Suprapubic skin (tissue), 4 donors: ENCODE measurements at places on chromosomes 1 and 21.

DNA sequence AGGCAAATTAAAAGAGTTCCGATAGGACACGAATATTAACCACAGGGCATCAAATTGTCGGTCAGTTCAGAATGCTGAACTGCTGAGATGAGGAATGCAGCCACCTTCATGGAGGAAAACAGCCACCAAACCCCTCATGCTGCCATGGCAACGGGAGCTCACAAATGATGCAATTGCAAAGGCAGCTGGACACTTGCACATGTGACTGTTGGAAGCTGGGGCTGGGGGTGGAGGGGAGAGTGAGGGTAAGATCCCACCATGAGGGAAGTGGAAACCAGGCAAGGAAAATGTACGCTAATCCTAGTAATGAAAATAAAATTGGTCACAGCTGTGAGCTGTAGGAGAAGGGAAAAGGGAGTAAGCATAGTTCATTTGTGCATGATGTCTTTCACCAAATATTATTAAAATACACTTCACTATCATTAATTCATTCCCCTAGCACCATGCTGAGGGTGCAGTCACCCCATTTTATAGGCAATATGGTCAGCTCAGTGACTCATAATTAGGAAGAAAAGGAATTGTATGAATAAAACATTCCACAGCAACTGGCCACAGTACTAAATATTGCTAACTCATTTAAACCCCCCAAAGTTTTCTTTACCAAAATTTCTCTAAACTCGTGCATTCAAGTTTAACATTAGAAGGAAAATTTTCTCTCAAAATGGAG lies 15.3 kb downstream of the BECN2 start:
- DNase-seq: no peak
- H3K36me3 ChIP-seq: no peaks in the 10 kb centered on the region
- H3K4me3 ChIP-seq: no peak overlapping the region
- H3K27ac ChIP-seq: no peak overlapping the region
- no peaks in the 10 kb centered on the region for H3K4me1 ChIP-seq

- H3K4me3 ChIP-seq: peak overlapping the region; percentile 86
- H3K27ac ChIP-seq: peak overlapping the region; percentile 97
- H3K36me3 ChIP-seq: peaks cover 16% of the 10 kb centered on the region
- DNase-seq: peak; percentile 83
- H3K4me1 ChIP-seq: peaks cover 42% of the 10 kb centered on the region
- H3K27me3 ChIP-seq: no peaks in the 10 kb centered on the region
Observed at GRCh38 chr1:151326619-151327222, 495 bp downstream of the PI4KB start.

GRCh38 chr1:210531475-210532222 lies 202.9 kb downstream of the HHAT start:
- no peaks in the 10 kb centered on the region for H3K27me3 ChIP-seq
- no peaks in the 10 kb centered on the region for H3K36me3 ChIP-seq
- H3K27ac ChIP-seq: no peak overlapping the region
- no peaks in the 10 kb centered on the region for H3K4me1 ChIP-seq
- DNase-seq: no peak

DNA sequence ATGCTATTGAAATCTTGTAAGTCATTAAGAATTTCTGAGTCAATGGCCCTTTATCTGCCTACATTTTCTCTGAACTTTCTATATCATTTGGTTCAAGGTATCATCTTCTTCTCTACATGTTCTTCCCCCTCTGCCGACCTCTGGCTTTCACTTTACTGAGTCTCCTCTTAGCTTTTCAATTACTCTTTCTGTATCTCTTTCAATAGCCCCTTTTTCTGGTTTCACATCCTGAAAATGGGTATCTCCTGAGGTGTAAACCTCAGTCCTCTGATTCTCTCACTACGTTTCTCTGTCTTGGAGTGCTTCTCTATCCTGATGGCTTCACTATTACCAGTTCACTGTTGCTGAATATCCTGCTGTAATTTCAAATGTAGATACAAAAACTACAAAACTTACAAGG lies 98.9 kb downstream of the LYST start:
- no peak overlapping the region for H3K4me3 ChIP-seq
- H3K4me1 ChIP-seq: no peaks in the 10 kb centered on the region
- H3K27ac ChIP-seq: no peak overlapping the region
- DNase-seq: no peak
- peaks cover 47% of the 10 kb centered on the region for H3K36me3 ChIP-seq

DNA sequence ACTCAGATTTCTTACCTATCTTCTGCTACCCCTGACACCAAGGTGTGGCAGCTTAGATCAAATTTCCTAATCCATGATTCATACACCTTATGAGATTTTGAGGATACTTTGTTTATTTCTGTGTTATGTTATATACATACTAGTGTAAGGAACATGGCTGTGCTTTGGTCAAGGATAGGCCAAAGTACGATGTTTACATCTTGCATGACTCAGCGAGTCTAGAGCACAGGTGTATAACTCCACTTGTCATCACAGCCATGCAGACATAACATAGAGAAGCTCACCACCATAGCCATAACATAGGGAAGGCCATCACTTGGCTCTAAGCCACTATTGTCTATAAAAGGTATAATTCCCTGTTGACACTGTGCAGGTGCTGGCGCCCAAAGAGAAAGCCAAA lies 61.2 kb downstream of the GBP6 start:
- no peak overlapping the region for H3K4me3 ChIP-seq
- H3K4me1 ChIP-seq: no peaks in the 10 kb centered on the region
- H3K27ac ChIP-seq: no peak overlapping the region
- H3K36me3 ChIP-seq: no peaks in the 10 kb centered on the region
- no peaks in the 10 kb centered on the region for H3K27me3 ChIP-seq
- DNase-seq: no peak

DNA sequence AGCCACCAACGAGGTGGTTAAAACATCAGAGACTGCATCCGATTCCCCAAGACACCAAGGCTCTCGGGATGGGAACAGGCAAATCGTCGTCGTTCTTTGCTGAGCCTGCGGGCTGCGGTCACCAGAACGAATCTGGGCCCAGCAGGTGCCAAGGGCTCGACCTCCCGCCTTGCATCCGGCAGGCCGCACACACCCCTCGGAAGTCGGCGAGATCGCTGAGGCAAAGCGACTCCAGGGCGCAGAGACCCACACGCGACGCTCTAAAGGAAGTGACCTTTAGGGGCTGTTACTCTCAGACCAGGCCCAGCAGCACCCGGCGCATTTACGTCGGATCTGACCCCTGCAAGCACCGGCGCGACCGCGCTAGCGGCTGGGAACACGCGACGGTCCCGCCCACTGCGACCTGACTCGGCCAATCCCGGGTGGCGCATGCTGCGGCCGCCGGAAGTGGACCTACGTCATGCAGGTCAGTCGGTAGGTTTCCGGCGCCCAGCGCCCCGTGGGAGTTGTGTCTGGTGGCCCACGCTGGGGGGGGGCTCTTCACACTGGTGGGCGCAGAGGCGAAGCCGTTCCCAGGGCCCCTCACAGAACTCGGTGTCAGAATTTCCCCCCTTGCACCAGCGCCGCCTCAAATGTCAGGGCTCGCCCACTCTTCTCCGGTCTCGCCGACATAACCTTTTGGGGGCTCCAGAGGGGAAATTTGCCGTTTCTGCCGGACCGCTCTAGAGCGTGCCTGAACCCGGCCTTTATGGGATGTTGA lies 7.5 kb upstream of the PARK7 start:
- peak overlapping the region; percentile 69 for H3K27ac ChIP-seq
- peak overlapping the region; percentile 60 for H3K4me3 ChIP-seq
- peak; percentile 98 for DNase-seq
- H3K27me3 ChIP-seq: peaks cover 2% of the 10 kb centered on the region

GRCh38 chr1:207346513-207346912 lies 25.0 kb downstream of the CD55 start:
- H3K27ac ChIP-seq: no peak overlapping the region
- no peak overlapping the region for H3K4me3 ChIP-seq
- peaks cover 6% of the 10 kb centered on the region for H3K4me1 ChIP-seq
- H3K27me3 ChIP-seq: no peaks in the 10 kb centered on the region
- peaks cover 51% of the 10 kb centered on the region for H3K36me3 ChIP-seq

- H3K27me3 ChIP-seq: no peaks in the 10 kb centered on the region
- peak overlapping the region; percentile 99 for H3K27ac ChIP-seq
- peak overlapping the region; percentile 95 for H3K4me3 ChIP-seq
- H3K4me1 ChIP-seq: peaks cover 54% of the 10 kb centered on the region
Observed at GRCh38 chr1:15850471-15851001, 3.0 kb downstream of the SPEN start.

DNA sequence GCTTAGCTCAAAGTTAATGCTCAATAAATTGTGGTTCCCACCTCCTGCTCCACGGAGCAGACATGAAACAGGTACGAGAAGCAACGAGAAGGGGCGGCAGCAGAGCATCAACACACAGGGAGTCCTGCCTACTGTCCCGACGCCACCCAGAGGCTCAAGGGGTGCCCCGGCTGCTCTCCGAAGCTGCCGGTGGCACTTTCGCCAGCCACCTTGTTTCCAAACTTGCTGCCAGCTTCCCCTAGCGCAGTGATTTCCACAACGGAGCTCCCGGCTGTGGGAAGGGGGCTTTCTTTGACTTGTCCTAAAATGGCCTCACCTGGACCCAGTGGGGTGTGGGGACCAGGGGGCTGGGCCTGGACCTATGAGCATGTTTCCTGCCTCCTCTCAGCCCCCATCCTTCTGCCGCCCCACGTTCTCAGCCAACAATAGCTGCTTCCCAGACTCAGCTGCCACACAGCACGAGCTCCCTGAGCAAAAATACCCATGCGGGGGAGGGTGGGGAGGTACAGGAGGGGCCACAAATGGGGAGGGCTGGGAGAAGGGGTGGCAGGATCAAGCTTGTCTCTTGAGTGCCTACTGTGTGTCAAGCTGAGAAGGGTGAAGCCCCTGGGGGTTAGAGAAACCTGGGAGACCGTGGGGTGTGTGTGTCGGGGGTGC lies 35.6 kb upstream of the ECE1 start:
- no peak overlapping the region for H3K4me3 ChIP-seq
- peaks cover 88% of the 10 kb centered on the region for H3K4me1 ChIP-seq
- no peaks in the 10 kb centered on the region for H3K36me3 ChIP-seq

GRCh38 chr1:94104776-94105580 lies 16.0 kb downstream of the ABCA4 start:
- DNase-seq: no peak
- H3K4me3 ChIP-seq: no peak overlapping the region
- no peaks in the 10 kb centered on the region for H3K27me3 ChIP-seq
- no peak overlapping the region for H3K27ac ChIP-seq
- no peaks in the 10 kb centered on the region for H3K36me3 ChIP-seq

GRCh38 chr1:184775885-184776284 lies 21.2 kb upstream of the EDEM3 start:
- H3K4me1 ChIP-seq: peaks cover 3% of the 10 kb centered on the region
- no peak overlapping the region for H3K27ac ChIP-seq
- no peak overlapping the region for H3K4me3 ChIP-seq
- no peak for DNase-seq

- H3K27ac ChIP-seq: peak overlapping the region; percentile 99
- H3K27me3 ChIP-seq: no peaks in the 10 kb centered on the region
Observed at GRCh38 chr1:6601923-6602668, 573 bp downstream of the KLHL21 start.

DNA sequence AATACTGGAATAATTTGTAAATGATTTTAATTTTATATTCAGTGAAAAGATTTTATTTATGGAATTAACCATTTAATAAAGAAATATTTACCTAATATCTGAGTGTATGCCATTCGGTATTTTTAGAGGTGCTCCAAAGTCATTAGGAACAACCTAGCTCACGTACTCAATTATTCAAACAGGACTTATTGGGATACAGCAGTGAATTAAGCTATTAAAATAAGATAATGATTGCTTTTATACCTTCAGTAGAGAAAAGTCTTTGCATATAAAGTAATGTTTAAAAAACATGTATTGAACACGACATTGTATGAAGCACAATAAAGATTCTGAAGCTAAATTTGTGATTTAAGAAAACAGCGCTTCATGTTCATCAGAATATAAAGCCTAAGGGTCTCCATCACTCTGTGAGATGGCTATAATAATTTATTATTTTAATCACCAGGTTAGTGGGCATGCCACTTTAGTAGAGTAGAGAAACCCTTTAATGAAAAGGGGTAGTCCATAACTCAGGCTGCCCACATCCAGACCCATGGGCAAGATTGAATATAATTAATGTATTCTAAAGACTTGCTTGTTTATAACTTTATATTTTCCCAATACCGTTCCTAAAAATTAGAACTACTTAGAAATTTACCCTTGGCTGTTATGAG lies 3.2 kb downstream of the CCN1 start:
- H3K4me1 ChIP-seq: peaks cover 21% of the 10 kb centered on the region
- peak overlapping the region; percentile 84 for H3K4me3 ChIP-seq
- no peak for DNase-seq
- H3K36me3 ChIP-seq: peaks cover 14% of the 10 kb centered on the region
- no peaks in the 10 kb centered on the region for H3K27me3 ChIP-seq
- H3K27ac ChIP-seq: no peak overlapping the region

GRCh38 chr1:226425004-226425378 lies 17.1 kb upstream of the PARP1 start:
- no peak overlapping the region for H3K27ac ChIP-seq
- H3K36me3 ChIP-seq: no peaks in the 10 kb centered on the region
- H3K27me3 ChIP-seq: peaks cover 3% of the 10 kb centered on the region
- peaks cover 4% of the 10 kb centered on the region for H3K4me1 ChIP-seq
- H3K4me3 ChIP-seq: no peak overlapping the region

DNA sequence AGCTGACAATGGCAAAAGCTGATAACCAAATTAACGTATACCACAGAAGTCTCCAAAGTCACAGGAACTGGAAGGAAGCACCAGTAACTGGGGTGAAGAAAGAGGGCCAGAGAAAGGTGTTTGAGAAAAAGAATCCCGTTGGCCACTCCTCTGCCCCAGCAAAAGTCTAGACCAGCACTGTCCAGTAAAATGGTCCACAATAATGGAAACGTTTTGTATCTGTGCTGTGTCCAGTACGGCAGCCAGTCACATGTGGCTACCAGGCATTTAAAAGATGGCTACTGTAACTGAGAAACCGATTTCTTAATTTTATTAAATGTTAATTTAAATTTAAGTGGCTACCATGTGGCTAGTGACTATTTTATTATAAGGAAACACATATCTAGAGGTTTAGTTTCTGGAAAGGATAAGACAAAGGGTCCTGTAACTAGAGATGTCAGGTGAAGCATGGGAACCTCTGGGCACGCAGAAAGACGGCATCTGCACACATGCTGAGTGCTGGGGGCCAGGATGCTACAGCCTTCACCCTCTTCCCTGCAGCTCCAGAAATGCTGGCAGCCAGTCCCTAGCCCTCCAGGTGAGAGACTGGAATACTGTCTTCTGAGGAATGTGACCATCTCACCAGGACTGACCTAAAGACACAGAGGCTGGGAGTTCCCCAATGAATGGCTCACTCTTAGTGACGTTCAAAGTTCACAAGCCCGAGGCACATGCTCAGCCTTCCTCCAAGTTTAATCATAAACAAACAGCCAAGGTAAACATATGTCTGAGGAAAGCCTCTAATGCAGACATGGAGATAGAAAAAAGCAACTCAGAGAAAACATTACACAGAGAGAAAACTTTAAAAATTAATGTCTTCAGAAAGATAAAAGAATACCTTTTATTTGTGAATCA lies 50.7 kb downstream of the JAK1 start:
- H3K27me3 ChIP-seq: no peaks in the 10 kb centered on the region
- H3K4me1 ChIP-seq: peaks cover 64% of the 10 kb centered on the region
- H3K27ac ChIP-seq: no peak overlapping the region
- H3K36me3 ChIP-seq: no peaks in the 10 kb centered on the region

GRCh38 chr1:209830722-209831121 lies 3.0 kb downstream of the UTP25 start:
- peaks cover 40% of the 10 kb centered on the region for H3K4me1 ChIP-seq
- no peak for DNase-seq
- H3K36me3 ChIP-seq: peaks cover 50% of the 10 kb centered on the region
- H3K4me3 ChIP-seq: no peak overlapping the region
